ENCODE measurements at places on chromosomes 3 and 15. TPM values are rescaled to one million over a fixed set of nuclear protein-coding genes. Genes with fewer than 3 reads are reported as not detected.

ACAN gene
- total RNA-seq: under 0.01 TPM

TRA2B gene
- 333 TPM for total RNA-seq

SST gene
- not detected for total RNA-seq

HTR3E gene
- total RNA-seq: not detected

SLC24A5 gene
- total RNA-seq: not detected

CCK gene
- total RNA-seq: not detected

IMP3 gene
- 75.6 TPM for total RNA-seq

SYNPR gene
- not detected for total RNA-seq

SNX1 gene
- 48.5 TPM for total RNA-seq

SIDT1 gene
- not detected for total RNA-seq

DNAH1 gene
- total RNA-seq: 2.5 TPM

TGFBR2 gene
- 298 TPM for total RNA-seq

RTP1 gene
- not detected for total RNA-seq

PLCL2 gene
- total RNA-seq: 15.6 TPM

CHRNB4 gene
- total RNA-seq: not detected

CRABP1 gene
- total RNA-seq: not detected

DUOXA1 gene
- total RNA-seq: not detected

C3orf70 gene
- total RNA-seq: 0.42 TPM

BFSP2 gene
- total RNA-seq: not detected

MYRIP gene
- total RNA-seq: 22.4 TPM

EDC3 gene
- total RNA-seq: 14.3 TPM

CASR gene
- total RNA-seq: not detected

GRK7 gene
- total RNA-seq: not detected

TM6SF1 gene
- total RNA-seq: 46.6 TPM

CCRL2 gene
- 6.4 TPM for total RNA-seq

IL17RD gene
- total RNA-seq: 1.5 TPM

PRRT3 gene
- total RNA-seq: 1.1 TPM

SSUH2 gene
- not detected for total RNA-seq

UQCRC1 gene
- total RNA-seq: 359 TPM

CTDSPL gene
- total RNA-seq: 57.4 TPM

CYP11A1 gene
- not detected for total RNA-seq

VILL gene
- total RNA-seq: 8.1 TPM

UBA7 gene
- 42.2 TPM for total RNA-seq

CYP8B1 gene
- not detected for total RNA-seq

PLXNA1 gene
- total RNA-seq: 31.2 TPM

DOCK3 gene
- total RNA-seq: 0.04 TPM

CD86 gene
- total RNA-seq: not detected

CNTN4 gene
- total RNA-seq: not detected

TRAT1 gene
- total RNA-seq: not detected

STRA6 gene
- total RNA-seq: not detected

LIPC gene
- total RNA-seq: 0.04 TPM

ZPLD1 gene
- total RNA-seq: 0.07 TPM
